ENCODE measurements at places on chromosomes 13 and 19.

- no peak for DNase-seq
These were observed 83.9 kb upstream of the TSC22D1 start for GRCh38 chr13:44660050-44660449.

DNA sequence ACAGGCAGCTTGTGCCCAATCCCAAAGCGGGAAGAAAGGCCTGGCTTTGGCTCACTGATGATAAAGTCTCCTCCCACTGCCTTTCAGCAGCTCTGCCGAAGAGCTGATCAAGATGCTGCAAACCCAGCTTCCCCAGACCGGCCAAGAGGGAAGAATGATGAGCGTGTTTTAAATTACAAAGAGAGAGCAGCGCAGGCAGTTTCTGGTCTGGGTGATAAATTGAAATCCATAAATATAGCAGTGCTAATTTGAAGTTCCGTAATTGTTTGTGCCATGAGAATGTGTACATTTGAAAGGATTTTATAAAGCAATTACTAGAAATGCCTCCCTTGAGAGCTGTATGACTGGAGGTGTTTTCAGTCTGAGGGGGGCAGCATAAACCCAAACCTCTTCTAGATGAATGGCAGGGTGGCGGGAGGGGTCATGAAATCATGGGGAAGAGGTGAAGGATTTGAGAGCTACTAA, 171.8 kb downstream of the STK24 start:
- no peak for DNase-seq

DNA sequence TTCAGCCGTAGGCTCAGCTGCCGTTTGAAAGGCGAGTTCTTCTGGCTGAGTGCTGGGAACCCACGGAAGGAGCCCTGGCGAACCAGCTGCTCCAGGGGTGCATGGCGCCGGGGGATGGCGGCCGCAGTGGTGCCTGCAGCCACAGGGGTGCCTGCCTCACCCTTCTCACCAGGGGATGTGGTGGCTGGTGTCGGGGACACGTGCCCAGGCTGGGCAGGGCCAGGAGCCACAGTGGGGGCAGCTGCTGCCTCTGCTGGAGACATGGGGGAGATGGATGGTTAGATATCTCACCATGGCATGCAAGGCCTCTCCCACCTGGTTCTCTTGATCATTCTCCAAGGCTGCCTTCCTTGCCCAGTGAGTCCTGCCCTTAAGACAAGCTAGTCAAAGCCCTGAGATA, 17.1 kb downstream of the NUMBL start:
- no peak for DNase-seq

DNA sequence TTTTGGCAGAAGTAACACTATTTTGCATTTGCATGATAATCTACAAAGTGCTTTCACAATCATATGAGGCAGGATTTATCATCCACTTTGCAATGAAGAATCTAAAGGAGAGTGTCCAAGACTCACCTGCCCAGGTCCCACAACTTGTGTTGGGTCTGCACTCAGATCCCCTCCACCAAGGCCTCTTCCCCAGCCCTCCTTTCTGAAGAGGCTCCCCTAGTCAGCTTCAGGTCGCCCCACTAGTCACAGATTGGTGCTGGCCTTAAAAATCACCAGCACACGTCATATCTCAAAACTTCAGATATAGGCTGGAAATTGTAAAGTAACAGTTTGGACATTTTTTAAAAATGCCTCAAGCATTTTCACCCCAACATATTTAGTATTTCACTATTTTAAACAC, 17.5 kb downstream of the ATP7B start:
- DNase-seq = no peak

- DNase-seq = no peak
These were observed 287.4 kb downstream of the PCDH17 start for GRCh38 chr13:57918913-57919312.

GRCh38 chr13:106958621-106959048, 390.7 kb upstream of the ARGLU1 start:
- DNase-seq = no peak

- no peak for DNase-seq
These were observed 118.7 kb downstream of the FOXO1 start for GRCh38 chr13:40547591-40548315.

GRCh38 chr13:38954844-38955243, 35.8 kb downstream of the STOML3 start:
- no peak for DNase-seq

GRCh38 chr13:114132419-114133121, at the start of gene RASA3:
Gene RASA3 (minus strand): TSS chr13:114132623. CDS start chr13:114132489, 134 bp downstream.
- no peak for DNase-seq

DNA sequence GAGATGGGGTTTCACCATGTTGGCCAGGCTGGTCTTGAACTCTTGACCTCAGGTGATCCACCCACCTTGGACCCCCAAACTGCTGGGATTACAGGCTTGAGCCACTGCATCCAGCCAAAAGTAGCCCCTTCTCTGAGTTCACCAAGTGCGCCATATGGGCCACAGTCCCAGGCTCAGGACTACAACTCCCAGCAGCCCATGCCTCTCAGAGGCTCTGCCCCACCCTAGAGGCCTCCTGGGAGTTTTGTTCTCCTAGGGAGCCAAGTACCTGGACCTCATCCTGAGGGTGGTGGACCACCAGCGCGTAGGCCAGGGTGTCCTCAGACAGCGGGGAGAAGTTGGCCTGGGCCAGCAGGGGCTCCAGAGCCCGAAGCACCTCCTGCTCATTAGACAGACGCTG, 18.8 kb downstream of the TMEM143 start:
- DNase-seq = no peak

GRCh38 chr13:33434676-33435075, 149.1 kb upstream of the STARD13 start:
- no peak for DNase-seq

- DNase-seq = no peak
These were observed 157.5 kb upstream of the ZNF536 start for GRCh38 chr19:30214651-30215051.

- DNase-seq = no peak
These were observed 1227.1 kb downstream of the SLITRK1 start for GRCh38 chr13:82654861-82655855.

DNA sequence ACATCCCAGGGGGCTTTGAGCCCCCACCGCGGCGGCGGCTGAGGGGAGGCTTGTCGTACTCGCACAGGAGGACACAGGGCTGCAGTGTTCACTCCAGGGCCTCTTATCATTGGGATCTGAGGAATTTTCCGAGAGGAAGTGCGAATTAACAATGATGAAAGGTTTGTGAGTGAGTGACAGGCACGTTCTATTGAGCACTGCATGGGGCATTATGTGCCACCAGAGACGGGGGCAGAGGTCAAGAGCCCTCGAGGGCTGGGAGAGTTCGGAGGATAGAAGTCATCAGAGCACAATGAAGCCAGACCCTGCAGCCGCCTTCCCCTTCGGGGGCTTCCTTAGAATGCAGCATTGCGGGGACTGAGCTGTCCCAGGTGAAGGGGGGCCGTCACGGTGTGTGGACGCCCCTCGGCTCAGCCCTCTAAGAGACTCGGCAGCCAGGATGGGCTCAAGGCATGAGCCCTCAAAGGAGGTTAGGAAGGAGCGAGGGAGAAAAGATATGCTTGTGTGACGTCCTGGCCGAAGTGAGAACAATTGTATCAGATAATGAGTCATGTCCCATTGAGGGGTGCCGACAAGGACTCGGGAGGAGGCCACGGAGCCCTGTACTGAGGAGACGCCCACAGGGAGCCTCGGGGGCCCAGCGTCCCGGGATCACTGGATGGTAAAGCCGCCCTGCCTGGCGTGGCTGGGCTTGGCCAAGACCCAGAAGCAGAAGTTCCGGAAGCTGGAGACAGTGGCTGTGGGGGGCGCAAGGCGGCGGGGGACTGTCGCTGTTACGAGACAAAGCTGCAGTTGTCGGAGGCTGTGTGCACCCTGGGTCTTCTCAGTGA, 53.9 kb downstream of the MCF2L start:
- DNase-seq = no peak

GRCh38 chr13:72931311-72931710, 127.5 kb upstream of the KLF5 start:
- DNase-seq = no peak

DNA sequence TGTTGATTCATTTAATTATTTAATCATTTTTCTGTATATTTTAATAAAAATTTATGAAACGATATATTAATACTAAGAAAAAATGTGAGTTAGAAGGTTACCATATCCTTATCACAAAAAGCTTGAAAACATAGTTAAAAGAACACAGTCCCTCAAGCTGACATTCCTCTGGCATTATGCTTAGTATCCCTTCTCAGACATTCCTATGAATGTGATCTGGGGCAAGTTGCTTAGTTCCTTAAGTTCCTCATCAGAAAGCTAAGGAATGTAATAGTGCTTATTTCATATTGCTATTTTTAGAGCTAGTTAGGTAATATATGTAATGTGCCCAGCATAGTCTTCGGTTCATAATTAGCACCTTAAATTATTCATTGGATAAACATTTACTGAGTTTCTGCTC, 122.8 kb downstream of the MTUS2 start:
- DNase-seq = no peak

DNA sequence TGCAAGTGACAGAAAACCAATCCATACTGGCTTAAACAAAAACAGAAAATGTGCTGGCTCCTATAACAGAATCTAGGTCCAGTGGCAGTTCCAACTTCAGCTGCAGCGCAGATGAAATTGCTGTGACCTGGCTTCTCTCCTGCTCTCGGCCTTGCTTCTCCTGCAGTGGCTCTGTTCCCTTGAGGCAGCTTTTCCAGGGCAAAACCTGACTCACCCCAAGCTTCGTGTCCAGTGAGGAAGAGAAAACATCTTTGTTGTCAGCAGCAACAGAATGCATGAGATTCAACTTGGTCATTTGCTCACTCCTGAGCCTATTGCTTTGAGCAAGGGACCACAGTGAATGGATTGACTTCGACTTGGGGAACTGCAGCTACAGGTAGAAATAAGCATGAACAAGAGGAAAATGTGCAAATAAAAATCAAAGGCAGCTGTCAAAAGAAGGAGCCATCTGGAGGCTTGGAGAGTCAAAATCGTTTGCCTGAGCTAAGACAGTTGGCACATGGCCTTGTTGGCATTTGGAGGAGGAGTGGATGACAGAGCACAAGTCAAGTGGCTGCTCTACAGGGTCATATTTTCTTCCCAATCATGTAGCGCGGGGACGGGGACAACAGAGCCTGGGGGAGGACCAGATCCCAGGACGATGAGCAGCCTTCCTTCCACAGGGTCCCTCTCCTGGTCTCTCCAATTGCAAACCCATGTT, 523.4 kb downstream of the FGF9 start:
- no peak for DNase-seq

DNA sequence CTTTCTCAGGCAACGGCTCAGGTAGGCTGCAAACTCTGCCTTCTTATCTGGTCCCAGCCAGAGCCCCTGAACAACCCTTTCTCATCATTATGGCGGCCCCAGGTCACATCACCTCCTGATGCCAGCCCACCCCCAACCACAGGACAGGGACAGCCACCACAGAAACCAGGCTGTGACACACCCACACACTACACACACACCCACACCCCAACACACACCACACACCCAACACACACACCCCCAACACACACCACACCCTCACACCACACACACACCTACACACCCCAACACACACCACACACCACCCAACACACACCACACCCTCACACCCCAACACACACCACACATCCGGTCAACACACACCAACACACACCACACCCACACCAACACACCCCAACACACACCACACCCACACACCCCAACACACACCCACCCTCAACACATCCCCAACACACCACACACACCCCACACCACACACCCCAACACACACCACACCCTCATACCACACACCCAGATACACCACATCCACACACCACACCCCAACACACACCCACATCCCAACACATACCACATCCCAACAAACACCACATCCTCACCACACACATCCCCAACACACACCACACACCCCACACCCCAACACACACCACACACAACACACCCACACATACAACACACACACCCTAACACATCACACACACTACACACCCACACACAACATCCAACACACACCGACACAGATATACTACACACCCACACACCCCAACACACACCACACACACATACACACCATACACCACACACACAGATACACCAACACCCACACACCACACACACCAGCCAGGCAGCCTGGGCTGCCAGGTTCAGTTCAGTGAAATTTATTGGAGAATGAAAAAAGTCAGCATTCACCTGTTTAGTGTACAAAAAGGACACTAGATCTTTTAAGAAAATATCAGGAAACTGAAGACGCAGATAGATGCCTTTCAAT, 4.2 kb upstream of the ISYNA1 start:
- no peak for DNase-seq

GRCh38 chr13:64553411-64554129, 2676.6 kb downstream of the PCDH9 start:
- DNase-seq = no peak

DNA sequence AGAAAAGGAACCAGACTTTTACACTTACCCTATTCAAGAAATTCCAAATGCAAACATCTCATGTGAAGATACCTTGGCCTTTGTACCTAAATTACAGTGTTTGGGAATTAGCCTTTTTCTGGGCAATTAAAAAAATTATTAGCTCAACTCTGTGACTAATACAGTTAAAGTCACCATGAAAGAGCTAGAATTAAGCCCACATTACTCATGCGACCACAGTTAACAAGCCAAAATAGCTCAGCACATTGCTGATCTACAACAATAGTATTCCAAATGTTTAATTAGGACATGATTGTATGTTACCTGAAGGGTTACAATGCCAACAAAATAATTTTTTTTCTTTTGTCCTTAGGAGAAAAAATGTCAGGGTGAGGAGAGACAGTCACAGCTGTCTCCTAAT, 263.6 kb upstream of the GPC6 start:
- DNase-seq = no peak

GRCh38 chr19:54390942-54391577, 24.2 kb upstream of the TTYH1 start:
- no peak for DNase-seq

DNA sequence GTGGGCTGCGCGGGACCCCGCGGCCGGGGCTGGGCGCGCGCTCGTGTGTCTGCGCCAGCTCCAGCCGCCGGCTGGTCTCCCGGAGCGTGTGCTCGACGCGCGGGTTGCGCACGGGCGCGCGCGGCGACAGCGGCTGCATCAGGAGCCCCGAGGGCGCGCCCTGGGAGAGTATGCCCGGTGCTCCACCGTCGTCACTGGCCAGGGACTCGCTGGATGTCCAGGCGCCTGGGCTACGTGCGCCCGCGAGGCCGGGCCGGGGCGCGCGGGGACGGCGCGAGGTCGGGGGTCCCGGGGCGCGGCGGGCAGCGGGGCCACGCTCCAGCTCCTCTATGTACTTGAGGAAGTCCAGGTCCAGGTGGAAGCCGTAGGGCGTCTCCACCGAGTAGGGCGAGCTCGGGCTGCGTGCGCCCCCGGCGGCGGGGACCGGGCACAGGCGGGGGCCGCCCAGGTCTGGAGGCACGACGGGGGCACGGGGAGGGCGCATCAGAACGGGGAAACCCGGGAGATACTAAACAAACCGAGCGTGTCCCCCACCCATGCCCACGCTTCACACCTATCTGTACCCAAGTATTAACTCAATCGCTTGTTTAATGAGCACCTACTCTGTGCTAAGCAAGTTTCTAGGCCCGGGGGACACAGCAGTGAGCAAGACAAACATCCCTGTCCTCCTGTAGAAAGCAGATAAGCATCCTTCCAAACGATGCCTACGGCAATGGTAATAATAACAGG, 7.6 kb downstream of the KANK3 start:
- DNase-seq = no peak

Data from HuH-7.5 (cell line).